Stimulated activated CD4-positive, alpha-beta T cell treated with anti-CD3 and anti-CD28 coated beads, Interleukin-1b, Interleukin-23, amount 100 ng/mL, for 24 hours (primary cell): ENCODE measurements at places on chromosomes 3 and 15.

- DNase-seq, result no peak
These were observed 220.8 kb upstream of the TPRG1 start for GRCh38 chr3:188950832-188951489.

DNA sequence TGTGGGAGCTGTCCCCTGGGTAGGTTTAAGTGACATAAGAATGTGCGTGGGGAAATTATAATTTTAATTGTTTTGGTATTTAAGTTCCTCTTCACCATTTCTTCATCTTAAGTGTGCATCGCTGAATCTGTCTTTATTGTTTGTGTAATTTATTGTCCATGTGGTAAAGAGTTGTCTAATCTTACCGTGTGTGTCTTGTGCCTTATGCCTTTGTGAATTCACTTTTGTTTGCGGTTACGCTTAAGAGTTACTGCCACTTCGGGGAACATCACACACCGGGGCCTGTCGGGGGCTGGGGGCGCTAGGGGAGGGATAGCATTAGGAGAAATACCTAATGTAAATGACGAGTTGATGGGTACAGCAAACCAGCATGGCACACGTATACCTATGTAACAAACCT is 767 bp downstream of the WDR48 start:
- no peak for DNase-seq

DNA sequence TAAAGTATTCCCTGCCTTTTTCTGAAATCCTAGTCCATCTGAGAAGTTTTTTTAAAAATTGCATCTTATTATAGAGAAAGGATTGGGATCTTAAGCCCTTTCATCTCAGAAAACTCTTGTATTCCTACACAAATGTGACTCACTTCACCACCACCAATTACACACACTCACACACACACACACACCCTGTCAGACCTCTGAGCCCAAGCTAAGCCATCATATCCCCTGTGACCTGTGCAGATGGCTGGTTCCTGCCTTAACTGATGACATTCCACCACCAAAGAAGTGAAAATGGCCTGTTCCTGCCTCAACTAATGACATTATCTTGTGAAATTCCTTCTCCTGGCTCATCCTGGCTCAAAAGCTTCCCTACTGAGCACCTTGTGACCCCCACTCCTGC is 1181.9 kb downstream of the ROBO2 start:
- no peak for DNase-seq

DNA sequence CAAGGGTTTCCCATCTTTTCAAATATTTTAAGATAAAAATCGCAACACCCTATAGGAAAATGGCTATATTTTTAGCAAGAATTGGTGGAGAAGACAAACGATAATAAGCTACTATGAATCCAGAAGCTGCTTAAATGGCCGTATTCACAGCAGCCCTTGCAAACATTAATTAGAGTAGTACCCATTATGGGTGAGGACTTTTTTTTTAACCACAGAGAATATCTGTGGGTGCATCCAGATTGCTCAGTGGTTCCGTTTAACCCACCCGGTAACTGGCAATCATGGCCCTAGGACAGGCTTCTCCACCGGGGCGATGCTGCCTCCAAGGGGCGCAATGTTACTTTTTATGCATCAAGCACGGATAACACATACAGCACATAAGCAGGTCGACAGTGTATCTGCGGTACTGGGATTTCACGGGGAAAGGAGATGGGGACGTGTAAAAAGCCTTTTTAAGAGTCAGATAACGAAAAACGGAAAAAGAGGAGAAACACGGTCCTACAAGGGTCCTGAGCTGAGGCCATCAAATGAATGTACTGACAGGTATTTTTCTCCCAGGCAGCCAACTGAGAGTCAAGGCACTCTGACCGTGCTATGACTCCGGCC is 968 bp upstream of the TMEM266 start:
- no peak for DNase-seq

DNA sequence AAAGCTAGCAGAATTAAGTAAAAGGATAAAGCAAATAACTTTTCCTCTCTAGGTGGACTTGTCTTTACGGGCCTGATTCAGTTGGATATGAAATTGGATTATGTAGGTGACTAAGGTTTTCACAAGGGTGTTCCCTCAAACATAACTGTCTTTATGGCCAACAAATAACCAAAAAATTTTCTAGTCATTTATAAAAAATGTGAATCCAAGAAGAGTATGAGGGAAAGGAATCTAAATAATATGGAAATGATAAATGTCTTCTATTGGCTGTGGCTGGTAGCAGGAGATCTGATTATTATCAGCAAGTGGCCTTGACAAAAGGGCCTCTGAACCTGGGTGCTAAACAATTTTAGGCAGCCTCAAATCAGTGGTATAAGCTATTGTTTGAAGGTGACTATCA is 594.0 kb upstream of the UBE2E2 start:
- DNase-seq, result no peak

DNA sequence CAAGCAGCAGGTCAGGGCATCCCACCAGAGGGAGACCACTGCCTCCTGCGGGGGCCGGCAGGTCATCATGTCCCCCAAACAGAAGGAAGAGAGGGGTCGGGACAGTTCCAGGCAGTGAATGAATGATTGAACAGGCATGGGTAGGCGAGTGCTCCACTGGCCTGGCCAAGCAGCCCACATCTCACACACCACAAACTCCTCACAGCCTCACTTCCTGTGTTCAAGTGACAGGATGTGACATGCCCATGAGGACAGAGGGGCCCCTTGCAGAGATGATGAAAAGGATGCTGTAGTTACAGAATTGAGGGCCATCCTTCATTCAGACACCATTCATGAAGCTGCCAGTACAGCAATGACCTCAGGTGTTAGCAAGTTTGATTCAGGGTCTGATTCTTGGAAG is 3.7 kb downstream of the IQSEC1 start:
- no peak for DNase-seq

DNA sequence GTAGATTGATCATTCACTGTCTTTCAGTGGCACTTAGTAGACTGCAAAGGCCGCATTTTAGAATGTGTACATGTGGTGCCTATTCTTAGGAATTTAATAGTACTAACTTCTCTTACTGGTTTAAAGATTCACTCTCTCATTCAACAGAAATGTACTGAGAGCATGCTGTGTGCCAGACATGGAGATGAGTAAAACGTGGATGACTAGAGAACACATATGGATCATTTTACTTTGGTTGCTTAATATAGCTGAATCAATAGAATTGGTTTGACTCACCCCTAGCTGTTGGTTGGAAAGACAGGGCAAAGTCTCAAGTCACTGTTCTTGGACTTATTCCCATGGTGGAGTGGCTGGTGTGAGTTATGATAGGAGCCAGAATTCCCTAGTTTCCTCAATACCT is 109.1 kb upstream of the TNFAIP8L3 start:
- no peak for DNase-seq

DNA sequence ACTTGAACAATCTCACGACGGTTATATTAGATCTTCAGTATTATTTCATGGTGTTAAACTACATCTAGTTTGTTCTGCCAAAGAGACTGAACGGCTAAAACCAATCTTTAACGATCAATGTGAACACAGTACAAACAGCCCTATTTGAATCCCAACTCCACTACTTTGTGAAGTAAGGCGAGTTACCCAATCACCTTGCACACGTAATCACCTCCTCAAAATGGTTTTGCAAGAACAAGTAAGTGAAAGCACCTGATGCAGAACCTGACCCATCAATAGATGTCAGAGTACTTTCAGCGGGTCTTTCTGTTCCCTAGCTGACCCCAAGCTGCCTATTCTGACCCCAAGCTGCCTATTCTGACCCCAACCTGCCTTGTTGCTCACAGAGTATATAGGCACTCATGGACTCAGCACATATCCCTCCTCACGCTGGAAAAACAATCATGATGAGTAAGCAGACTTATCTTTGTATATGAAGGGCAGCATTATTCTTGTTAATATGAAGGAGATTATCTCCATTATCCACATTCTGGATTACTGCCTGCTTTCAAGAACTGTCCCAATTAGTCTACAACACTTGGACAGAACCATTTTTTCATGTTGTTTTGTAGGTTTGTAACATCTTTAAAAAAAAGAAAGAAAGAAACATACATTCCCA is 3.7 kb downstream of the KPNA1 start:
- DNase-seq, result no peak

- no peak for DNase-seq
These were observed 185.0 kb downstream of the OR4M2 start for GRCh38 chr15:22265056-22265945.

GRCh38 chr15:88395872-88396781 is 71.1 kb downstream of the MRPL46 start:
- DNase-seq, result no peak

- DNase-seq, result no peak
These were observed at the start of gene PRR23E for GRCh38 chr3:127192576-127193232. Gene PRR23E, plus strand, starts transcription at chr3:127193131. Its CDS starts 3,555 bp downstream, at chr3:127196686.

DNA sequence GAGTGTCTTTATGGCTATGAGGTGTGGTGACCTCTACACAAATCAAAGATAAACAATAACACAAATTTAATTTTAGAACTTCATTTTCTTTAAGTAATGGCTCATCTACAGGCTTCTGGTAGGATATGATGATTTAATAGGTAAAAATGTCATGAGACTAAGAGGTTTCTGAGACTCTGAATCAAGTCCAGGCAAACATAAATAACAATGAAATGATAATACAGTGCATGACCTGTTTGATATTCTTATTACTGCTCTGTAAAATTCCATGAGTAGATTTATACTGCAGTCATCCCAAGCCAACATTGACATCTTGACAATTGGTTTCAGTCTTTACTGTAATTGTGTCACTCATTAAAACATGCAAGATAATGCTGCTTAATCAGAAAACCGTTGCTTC is 936.8 kb downstream of the MCTP2 start:
- DNase-seq, result no peak

DNA sequence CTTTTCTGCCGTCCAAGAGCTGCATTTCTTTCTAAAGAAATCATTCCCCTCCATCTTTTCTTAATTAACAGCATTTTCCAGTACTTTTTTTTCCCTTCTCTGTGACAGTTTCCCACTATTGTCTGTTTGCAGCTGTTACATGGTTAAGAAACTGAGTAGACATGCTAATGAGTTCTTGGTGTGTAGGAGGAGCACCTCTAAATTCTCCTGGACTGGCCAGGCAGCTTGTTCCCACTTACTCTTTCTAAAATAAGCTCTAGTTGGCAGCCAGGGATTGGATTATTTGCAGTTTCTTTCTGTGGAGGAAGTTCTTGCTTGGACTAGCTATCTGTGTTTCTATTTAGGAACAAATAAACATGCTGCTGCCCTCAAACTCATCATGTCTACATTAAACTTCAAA is 235.1 kb upstream of the GAP43 start:
- DNase-seq, result no peak
